ENCODE measurements at places on chromosomes 2 and 18.

DNA sequence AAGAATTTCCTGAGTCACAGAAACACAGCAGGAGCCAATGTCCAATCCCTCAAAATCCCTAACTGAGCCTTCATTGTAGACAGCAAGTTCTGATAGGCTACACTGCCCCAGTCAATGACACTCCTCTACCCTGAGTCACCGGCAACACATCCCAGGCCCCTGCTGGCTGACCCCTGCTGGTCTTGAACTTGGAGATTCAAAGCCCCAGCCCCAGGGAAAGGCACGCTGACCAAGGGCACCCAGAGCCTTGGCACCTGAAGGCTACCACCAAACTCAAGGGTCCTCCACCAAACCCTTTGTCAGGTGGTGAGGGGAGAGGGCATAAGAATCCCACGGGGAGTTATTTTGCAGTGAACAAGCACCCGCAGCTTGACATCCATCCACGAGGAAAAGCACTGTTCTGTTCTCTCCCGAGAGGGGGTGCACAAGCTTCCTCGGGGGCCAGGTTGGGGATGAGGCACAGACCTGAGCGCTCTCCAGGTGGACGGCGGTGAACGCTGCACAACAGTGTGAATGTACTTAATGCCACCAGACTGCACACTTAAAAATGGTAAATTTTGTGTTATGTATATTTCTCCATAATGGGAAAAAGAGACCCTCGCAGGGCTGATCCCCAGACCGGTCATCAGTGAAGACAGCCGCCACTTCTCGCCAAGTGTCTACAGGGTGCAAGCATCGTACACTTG is 46.9 kb downstream of the TFCP2L1 start:
- peak; percentile 78 for DNase-seq

DNA sequence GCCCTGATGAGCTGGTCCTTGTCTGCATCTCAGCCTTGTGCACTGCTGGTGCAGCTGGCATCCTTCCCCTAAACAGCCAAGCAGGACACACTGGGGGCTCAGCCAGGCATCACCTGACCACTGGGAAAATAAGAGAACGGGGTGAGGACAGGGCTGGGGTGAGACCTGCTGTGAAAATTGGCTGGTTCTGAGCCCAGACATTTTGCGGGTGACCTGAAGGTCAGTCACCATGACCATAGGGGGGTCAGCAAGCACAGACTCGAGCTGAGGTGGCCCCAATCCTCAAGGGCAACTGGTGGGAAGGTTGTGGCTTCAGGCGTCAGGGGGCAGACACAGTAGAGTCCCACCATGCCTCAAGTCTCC is 144.9 kb upstream of the TWIST2 start:
- DNase-seq: no peak

- DNase-seq: peak; percentile 73
These were observed 766 bp downstream of the SNTG2 start for GRCh38 chr2:951224-952006.

GRCh38 chr2:64204703-64205102 is 60.5 kb upstream of the PELI1 start:
- DNase-seq: no peak

DNA sequence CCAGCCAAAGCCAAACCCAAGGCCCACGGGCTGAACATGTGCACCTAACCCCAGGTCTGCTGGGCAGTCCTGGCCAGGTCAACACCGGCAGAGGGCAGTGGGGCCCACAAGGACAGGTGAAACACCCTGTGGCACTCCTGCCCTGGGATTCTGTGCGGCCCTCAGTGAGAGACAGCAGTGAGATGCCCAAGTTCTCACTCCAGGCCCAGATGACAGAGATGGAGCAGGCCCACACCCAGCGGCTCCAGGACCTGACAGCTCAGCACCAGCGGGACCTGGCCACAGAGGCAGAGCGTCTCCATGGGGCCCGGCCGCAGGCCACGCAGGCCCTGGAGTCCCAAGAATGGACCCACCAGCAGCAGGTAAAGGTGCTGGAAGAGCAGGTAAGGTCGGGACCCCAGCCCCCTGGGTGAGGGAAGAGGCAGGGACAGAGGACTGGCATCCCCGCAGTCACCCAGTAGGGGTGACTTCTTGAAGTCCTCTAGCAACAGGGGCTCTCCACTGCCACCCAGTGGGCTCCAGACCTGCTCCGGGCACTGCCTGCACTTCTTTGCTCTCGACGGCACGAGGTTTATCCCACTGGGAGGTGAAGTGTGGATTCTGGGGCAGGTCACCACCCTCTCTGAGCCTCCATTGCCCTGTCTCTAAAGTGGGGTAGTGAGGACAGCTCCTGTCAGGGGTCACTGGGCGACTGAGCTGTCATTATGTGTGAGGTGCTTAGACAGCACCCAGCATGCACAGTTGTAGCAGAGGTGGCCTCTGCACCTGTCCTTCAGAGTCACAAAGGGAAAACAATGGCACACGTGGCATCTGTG is 8.8 kb upstream of the SNED1 start:
- DNase-seq: peak; percentile 81

DNA sequence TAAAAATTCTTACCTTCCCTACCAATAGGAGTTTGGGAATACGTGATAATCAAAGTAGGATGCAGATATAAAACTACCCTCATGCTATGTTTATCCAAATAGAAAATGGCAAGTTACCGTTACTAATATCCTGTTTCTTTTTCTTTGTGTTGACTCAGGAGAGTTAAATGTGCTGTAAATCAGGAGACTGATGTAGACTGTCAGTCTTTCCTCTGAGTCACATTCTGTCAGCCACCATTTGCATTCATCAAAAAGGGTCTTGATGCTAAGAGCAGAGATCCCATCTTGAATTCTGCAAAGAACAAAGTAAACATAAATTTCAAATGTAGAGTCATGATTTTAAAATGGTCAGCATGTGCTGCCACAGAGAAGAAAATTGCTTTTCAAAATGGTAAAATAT is 712.8 kb downstream of the SOCS6 start:
- DNase-seq: no peak
